ENCODE measurements at places on chromosomes 3 and 15.

DNA sequence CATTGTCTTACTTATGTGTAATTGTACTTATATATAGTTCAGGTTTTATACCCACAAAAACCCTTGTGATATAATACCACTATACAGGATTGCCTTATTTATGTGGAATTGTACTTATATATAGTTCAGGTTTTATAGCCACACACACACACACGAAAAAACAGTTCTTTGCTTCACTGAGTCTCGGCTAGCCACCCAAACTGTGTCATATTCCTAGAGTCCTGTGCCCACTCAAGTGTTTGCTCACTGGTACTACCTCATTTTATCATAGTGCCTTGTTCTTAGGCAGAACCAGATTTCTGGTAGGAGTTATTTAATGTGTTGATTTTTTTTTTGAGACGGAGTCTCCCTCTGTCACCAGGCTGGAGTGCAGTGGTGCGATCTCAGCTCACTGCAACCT, 12.5 kb downstream of the RASA2 start:
- no peak for DNase-seq

DNA sequence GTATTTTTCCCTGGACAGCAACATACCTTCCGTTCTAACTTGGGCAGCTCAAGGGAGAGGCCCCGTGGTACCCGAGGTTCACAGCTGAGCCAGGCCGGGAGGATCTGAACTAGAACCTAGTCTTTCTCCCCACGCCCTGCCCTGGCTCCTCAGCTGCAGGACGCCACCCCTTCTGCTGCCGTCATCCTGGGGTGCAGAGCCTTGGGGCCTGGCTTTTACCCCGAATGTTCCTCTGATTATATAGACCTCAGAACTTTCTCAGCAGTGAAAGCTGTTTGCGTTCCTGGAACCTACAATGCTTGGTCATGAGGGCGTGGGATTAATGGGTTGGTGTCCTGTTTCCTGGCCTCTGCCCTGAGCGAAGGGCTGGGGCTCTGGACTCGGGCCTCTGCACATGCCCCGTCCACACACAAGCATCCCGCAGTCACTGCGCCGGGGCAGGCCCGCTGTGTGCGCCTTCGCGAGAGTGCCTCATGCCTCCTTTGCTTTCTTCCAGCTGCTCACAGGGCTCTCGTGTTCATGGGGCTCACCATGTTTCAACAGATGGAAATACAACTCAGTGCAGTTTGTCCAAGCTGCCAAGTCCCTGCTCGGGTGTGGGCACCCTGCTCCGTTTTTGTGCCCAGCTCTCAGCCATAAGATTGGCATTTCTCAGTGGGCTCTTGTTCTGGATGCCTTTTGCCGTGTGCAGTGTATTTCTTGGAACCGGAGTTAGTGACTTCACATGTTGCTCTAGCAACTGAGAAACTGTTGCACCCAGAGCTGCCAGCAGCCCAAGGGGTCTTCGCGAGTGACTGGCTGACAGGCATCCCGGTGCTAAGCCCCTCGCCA, 20.4 kb downstream of the SYNM start:
- DNase-seq = no peak

DNA sequence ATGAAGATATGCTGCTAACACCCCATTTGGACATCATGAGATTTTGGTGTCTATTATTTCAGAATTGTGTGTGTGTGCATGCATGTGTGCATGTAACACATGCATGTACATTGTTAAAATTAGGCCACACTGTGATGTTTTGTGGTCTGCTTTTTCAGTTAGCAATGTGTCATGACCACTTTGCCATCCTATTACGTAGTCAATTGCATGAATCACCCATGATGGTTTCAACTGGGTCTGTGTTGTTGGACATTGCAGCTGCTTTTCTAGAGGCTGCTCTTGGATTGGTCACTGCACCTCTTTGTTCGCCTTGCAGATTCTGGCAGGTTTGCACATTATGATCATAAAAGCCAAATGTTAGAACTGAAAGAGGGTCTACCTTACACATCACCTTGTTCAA, 101.0 kb upstream of the THBS1 start:
- DNase-seq = no peak

GRCh38 chr3:102223132-102223531, 211.7 kb upstream of the ZPLD1 start:
- no peak for DNase-seq

- no peak for DNase-seq
Observed at GRCh38 chr3:198070871-198071270, 110.9 kb downstream of the LMLN start.

DNA sequence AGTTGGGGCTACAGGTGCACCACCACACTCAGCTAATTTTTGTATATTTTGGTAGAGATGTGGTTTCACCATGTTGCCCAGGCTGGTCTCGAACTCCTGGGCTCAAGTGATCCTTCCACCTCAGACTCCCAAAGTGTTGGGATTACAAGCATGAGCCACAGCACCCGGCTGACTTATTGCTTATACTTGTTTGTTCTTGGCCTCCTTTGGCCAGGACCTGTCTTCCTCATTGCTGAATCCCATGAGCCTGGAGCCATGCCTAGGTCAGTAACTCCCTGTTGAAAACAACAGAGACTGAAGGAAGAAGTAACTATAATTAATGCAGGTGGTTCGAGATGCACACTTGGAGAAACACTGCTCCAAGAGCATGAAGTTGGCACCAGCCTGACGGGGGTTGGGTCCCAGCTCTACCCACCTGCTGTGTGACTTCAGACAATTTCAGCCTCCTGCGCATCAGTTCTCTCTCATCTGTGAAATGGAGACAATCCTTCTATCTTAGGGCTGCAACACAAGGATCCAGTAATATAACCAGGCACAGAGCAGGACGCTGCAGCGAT, 38.9 kb downstream of the CPN2 start:
- no peak for DNase-seq

DNA sequence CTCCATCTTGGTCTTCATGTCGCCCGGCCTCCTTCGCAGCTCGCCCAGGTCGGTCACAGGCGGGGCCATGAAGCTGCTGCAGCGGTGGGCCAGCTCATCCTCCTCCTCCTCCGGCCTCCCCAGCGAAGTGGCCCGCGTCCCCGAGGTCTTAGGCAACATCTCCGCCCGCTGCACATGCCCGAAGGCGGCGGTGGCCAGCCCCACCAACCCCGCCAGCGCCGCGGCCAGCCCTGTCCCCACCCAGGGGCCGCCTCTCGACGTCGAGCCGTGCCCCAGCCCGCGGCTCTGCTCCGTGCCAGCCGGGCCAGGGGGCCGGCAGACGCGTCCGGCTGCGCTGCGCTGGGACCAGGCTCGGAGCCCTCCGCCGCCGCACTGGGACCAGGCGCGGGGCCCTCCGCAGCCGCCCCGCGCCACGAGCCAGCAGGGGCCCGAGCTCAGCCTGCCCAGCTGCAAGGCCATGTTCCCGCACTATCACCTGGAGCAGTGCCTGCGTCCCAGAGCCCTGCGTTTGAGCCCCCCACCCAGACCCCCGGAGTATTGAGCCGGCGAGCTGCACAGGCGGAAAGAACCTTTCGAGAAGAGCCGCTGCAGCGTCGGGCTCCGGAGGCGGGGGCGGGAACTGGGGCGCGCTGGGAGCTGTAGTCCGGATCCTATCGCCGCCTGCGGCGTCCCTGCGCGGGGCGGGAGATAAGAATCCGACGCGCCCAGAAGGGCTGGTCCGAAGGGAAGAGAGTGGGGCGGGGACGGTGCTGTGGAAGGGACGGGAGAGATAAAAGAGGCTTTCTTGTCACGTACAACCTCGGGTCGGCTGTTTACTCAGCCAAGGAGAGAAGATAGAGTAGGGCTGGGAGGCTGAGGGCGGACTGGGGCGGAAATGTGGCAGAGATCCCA, at the start of gene CPOX:
TSS of gene CPOX (minus strand) at position 566 of the 891 bp plus-strand sequence. CDS start at position 459, 107 bp downstream.
- DNase-seq = peak; percentile 92

Measured in activated CD8-positive, alpha-beta memory T cell treated with anti-CD3 and anti-CD28 coated beads for 24 hours (primary cell).